ENCODE measurements at places on chromosomes 11 and 22.
A peak's percentile ranks its signal among the peaks of the same experiment; 100 is the strongest.

DNA sequence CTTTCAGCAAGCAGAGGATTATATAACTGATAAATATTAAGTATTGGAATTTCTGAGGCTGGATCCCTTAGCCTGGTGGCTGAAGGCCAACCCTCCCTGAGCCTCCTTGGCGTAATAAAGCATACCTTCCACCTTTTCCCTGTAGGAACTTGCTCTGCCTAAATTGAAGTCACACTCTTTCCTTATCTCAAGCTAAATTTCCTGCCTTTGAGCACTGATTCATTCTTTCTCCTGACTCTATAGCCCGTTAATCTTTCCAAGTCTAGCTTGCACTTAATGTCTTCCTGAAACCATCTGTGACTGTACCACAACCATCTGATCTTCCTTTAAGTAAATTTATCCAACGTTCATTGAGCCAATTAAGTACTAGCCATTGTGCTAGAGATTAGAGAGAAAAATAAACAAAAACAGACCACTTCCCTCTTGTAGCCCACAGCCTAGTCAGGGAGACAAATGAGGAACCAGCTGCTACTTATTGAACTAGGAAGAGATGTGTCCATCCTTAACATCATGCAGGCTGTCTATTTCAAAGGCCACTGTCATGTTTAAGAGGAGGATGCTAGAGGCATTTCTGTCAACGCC is 62.9 kb downstream of the GRK3 start:
- no peak for DNase-seq

GRCh38 chr11:120637131-120637530 is 125.6 kb downstream of the GRIK4 start:
- DNase-seq, result no peak

GRCh38 chr22:45441138-45441537 is 27.6 kb downstream of the RIBC2 start:
- DNase-seq, result peak; percentile 28

DNA sequence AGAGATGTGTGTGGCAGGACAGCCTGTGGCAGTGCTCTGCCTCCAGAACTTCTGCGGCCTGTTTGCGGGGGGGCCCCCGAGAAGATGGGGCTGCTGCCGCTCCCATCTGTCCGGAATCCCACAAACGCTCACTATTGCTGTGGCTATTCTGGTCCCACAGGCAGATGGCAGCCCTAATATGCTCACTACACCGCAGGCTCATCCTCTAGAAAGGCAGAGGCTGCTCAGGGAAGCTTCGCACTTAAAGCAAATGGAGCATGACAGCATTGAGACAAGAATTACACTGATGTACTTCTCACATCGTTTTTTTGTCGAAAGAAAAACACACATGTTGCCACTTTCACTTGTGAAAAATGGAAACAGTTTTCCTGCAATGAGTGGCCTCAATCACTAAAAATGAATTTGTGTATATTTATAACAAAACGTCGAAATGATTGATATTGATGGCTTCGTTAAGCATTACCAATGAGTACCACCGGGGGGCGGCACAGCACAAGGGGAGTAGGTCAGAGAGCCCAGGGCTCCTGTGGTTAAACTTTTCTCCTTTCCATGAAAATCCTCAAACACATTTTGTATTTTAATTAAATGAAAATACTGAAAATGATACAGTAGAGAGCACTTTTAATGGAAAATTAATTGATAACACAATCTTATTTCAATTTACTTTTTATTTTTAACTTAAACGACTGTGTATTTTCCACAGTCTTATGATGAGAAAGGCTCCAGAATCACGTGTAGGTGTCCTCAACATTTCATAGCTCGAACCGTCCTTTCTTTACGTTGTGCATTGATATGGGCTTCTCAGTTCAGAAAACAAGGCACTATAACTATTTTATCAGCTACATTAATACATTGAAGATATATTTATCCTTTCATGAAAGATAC is 69.1 kb downstream of the CTTN start:
- DNase-seq, result peak; percentile 34

DNA sequence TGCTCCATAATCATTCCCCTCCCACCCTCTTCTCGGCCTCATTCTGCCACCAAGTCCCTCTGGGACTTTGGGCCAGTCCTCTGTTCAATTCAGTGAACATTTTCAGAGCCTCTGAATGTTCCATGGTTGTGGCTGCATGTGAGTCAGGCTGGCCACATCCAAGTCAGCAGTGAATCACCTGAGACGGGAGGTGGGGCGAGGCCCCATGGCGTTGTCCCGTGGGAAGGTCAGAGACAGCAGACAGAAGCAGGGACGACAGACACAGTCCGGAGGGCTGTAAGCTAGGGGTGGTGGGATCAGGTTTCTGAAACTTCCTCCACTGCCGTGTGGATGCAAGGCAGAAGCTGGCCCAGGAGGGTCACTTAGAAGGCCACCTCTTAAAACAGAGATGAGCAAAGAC is 324.8 kb downstream of the MN1 start:
- no peak for DNase-seq

GRCh38 chr22:36986242-36986821 is 32.9 kb downstream of the TST start:
- peak; percentile 55 for DNase-seq

DNA sequence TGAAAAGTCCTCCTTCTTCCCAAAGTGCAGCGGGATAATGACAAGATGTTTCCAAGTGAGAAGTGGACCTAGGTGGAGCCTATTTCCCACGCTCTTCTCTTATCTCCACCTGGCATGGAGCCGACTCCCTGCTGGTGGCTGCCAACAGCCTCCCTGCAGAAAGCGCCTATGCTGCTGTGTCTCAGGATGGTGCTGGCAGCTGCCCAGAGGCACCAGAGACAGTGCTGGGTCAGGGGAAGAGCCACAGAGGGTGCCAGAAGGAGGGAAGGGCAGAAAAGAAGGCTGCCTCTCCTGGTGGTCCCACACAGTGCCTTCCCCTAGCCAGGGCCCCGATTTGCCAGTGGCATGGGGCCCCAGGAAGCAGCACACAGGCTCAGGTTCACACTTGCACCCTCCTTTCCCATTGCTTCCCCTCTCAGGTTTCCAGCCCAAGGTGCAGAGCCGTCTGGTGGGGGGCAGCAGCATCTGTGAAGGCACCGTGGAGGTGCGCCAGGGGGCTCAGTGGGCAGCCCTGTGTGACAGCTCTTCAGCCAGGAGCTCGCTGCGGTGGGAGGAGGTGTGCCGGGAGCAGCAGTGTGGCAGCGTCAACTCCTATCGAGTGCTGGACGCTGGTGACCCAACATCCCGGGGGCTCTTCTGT is 19.0 kb downstream of the CD5 start:
- no peak for DNase-seq

Data from activated CD4-positive, alpha-beta T cell treated with anti-CD3 and anti-CD28 coated beads, Interleukin-2, Interleukin-4, amounts not matched to agents 100 ng/mL and 50 ng/mL, durations not matched to agents 16 hours and 8 hours (primary cell).